ENCODE measurements at places on chromosomes 13 and 19. TPM values are rescaled to one million over a fixed set of nuclear protein-coding genes. Genes with fewer than 3 reads are reported as not detected.
A peak's percentile ranks its signal among the peaks of the same experiment; 100 is the strongest.

GRK1 gene
- total RNA-seq = not detected

PGLYRP1 gene
- not detected for total RNA-seq

UBL5 gene
- 111 TPM for total RNA-seq

MBD3 gene
- 76.9 TPM for total RNA-seq

USHBP1 gene
- total RNA-seq = not detected

MAMSTR gene
- 0.36 TPM for total RNA-seq

SIGLECL1 gene
- not detected for total RNA-seq

NOVA2 gene
- total RNA-seq = not detected

ZNF45 gene
- 22.7 TPM for total RNA-seq

CGB7 gene
- 0.29 TPM for total RNA-seq

WDR87 gene
- total RNA-seq = not detected

CEACAM6 gene
- total RNA-seq = not detected

C13orf46 gene
- total RNA-seq = 0.36 TPM

DNA sequence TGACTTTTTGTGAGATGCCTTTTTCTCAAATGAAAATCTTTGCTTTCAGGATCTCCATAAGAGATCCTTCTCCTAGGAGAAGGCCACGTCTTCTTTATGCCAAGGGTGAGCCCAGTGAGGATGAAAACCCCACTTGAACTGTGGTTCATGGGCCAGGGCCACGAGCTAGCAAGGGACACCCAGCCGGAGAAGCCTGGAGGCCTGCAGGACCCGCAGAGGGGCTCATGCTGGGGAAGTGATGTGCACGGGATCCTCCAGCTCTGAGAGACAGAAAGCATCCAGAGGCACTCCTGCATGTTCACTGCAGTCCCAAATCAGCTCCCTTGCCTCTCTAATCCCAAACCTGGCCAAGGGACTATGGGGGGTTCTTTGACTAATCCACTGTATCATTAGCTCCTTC lies 168.9 kb downstream of the UQCRFS1 start:
- no peak for DNase-seq

GRCh38 chr19:484494-484893 lies 11.8 kb upstream of the MADCAM1 start:
- peak; percentile 21 for DNase-seq

GRCh38 chr19:7987114-7987768 lies 18.2 kb downstream of the ELAVL1 start:
- DNase-seq = peak; percentile 50

GRCh38 chr19:45607071-45608029 lies 5.3 kb upstream of the GPR4 start:
- DNase-seq = peak; percentile 94

DNA sequence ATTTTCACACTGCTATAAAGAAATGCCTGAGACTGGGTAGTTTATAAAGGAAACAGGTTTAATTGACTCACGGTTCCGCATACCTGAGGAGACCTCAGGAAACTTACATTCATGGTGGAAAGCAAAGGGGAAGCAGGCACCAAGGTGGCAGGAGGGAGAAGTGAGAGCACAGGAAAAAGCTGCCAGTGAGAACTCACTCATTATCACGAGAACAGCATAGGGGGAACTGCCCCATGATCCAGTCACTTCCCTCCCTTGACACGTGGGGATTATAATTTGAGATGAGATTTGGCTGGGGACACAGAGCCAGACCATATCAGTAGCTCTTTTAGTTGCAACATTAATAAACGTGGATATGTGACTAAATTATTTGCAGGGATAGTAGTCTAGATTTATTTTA lies 4.3 kb upstream of the KCTD4 start:
- DNase-seq = no peak

GRCh38 chr19:35216833-35217648 lies 11.5 kb downstream of the FAM187B start:
- no peak for DNase-seq

DNA sequence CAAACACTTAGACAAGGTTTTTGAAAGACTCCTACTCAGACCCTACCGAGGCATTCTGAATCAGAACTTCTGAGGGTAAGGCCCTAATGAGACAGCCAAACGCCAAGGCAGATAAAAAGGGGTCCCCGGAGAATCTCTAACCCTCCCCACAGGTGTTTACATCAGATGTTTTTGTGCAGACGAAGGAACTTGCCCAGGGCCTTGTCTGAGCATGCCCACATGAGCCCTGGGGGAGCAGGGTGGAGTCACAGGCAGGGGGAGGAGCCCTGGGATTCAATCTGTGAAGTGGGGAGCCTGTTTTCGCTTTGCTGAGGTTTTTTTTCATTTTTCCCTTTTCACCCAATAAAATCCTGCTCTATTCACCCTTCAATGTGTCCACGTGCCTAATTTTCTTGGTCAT lies 61.6 kb upstream of the MED4 start:
- peak; percentile 22 for DNase-seq

GRCh38 chr13:95235199-95235756 lies 66.0 kb downstream of the ABCC4 start:
- no peak for DNase-seq

- no peak for DNase-seq
These were observed 179.7 kb upstream of the ZNF507 start for GRCh38 chr19:32165750-32166149.

DNA sequence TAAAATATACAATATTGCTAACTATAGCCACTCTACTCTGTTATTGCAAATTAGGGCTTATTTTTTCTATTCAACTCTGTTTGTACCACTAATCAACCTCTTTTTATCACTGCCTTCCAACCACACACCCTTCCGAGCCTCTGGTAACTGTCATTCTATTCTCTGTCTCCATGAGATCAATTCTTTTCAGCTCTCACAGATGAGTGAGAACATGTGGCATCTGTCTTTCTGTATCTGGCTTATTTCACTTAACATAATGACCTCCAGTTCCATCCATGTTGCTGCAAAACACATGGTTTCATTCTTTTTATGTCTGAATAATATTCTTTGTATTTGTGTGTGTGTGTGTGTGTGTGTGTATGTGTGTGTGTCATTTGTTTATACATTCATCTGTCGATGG lies 350.1 kb upstream of the DACH1 start:
- DNase-seq = no peak

DNA sequence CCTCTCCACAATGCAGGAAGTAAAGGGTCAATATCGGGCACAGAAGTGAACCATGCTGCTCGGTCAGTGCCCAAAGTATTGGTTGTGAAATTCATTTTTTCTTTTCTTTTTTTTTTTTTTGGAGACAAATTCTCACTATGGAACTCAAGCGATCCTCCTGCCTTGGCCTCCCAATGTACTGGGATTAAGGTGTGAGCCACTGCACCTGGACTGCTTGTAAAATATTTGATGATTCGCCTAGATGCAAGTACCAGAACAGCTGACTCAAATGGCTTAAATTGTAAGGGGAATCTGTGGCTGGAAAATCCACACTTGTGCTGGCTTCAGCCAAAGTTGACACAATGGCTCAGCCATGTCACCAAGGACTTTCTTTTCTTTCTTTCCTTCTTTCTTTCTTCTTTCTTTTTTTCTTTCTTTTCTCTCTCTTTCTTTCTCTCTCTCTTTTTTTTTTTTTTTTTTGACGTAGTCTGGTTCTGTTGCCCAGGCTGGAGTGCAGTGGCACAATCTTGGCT lies 43.7 kb downstream of the NUMBL start:
- peak; percentile 1 for DNase-seq

DNA sequence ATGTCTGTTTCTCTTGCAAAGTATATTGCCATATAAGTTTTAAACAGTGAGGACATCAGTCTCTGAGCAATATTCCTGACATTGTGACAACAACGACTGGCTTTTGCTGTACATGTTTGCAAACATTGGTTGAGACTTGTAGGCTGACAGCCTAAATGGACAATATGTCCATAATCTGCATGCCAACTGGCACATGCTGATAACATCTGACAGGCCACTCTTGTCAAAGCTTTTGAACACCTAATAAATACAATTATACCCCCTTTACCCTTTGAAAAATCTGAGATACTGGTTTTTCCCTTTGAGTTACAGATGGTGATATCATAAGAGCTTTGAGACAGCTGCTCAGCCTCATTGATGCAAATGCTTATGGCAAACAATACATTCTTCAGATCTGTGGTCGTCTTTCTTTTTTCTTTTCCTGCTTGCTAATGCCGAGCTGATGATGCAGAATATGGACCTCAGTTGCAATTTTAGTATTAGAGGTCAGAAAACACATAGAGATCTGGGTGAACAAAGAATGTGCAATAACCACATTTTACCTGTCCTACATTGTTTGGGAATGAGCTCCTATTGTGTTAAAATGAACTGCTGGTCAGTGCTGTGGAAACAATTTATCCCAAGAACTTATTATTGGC lies 114.9 kb downstream of the RFC3 start:
- no peak for DNase-seq

- DNase-seq = peak; percentile 97
These were observed 915 bp downstream of the SHC2 start for GRCh38 chr19:459724-460511.

GRCh38 chr13:47372751-47373150 lies 475.9 kb upstream of the HTR2A start:
- DNase-seq = no peak

- DNase-seq = no peak
These were observed 17.0 kb downstream of the LYL1 start for GRCh38 chr19:13085666-13086065.

GRCh38 chr13:106796280-106797047 lies 228.5 kb upstream of the ARGLU1 start:
- DNase-seq = no peak

- peak; percentile 76 for DNase-seq
These were observed 826 bp downstream of the RASIP1 start for GRCh38 chr19:48739404-48740163.

DNA sequence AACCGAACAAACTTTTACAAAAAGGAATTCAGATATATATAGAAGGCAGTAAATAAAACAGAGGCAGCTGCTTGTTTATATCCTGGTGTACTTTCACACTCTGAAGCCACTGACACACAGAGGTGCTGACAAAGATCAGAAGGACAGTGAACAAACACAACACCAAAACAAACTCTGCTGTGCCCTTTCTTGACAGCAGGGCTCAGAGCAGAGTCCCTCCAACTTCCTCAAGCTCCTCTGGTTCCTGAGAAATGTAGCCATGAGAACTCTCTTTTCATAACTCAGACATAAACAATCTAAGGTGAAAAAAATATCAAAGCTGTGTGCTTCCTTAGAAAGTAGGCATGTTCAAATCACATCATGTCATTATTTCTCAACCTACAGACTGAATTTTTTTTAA lies 1052.8 kb upstream of the SPRY2 start:
- DNase-seq = no peak
